ENCODE measurements at places on chromosomes 2 and 18.

- DNase-seq = no peak
These were observed 708 bp upstream of the MALT1 start for GRCh38 chr18:58670404-58671110.

DNA sequence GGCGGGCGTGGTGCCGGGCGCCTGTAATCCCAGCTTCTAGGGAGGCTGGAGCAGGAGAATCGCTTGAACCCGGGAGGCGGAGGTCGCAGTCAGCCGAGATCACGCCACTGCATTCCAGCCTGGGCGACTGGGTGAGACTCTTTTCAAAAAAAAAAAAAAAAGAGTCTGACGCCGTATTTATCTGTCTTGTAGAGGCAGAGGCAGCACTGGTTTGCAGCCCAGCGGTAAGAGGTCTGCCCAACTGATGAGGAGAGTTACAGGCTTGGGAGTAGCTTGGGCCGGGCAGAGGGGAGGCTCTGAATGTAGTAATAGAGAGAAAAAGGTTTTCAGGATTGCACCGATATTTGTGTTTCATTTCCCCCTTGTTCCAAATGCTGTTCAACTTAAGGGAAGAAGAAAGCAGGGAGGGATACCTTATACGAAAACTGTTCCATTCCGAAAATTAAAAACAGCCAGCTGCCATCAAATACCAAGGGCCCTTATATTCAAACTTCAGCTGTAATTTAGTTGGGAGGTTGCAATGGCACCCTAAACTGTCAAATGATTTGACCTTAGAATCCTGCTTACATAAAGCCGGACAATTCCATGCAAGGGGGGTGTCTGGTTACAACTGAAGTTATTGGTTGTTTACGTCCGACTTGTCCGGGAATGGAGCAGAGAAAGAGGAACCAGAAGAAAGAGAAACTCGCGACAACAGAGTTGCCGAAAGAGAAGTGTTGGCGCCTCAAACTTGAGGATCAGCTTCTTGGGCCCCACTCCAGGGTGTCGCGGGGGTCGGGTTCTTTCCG is 9.2 kb upstream of the SP9 start:
- no peak for DNase-seq

DNA sequence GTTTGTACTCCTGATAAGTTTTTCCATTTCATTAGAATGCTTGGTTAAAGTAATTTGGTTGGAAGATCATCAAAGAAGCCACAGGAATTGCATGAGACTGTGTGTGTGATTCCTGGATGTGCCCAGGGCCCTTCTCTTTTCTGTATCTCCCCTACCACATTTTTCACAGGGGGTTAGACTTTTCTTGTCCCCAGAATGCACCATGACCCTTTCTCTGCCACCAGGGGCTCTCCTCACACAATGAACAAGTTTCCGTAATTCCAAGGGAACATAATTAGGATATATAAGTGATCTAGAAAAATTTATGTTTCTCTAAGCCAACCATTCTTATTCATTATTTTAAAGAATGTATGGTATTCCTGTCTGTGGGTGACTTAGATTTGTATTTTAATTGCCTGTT is 291.8 kb downstream of the NEDD4L start:
- DNase-seq = no peak

DNA sequence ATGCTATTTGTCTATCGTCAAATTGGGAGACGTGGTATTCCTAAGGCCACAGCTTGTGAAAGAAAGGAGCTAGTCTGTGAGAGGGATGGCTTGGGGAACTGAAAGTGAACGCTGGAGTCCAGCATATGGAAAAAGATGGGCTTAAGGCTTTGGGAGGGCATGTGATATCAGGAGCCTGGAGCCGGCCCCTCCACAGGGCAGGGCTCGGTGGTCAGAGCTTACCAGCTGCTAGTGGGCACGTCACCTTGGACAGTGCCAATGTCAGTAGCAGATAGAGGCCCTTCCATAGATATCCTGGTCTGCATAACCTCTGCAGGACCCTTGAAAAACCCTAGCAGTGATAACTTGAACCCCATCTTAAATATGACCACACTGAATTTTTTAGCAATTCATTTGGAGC is 259.1 kb upstream of the RAB6C start:
- DNase-seq = no peak

DNA sequence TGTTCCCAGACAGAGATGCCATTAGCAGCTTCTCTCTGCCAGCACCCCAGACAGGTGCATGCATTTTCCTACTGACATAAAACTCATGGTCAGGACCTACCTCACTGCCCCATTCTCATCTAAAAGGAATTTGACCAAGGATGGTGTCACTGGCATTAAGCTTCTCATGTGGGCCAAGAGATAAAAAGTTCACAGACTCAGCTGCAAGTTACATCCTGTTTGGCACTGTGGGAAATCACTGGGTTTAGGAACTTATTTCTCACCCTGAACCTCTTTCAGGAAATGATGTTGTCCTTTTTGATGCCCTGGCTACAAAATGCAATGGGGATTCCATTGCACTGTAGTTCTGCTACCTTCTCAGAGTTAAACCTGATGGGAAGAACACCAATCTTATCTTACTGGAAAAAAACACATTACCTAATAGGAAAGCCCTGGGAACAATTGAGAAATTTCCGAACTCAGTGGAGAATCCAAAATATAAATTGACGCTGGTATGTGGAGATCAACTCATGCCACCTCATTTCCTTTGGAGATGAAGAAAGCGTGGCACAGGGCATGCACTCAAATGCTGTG is 252.1 kb upstream of the COPS8 start:
- no peak for DNase-seq

GRCh38 chr2:42438685-42439084 is 55.1 kb downstream of the KCNG3 start:
- no peak for DNase-seq

DNA sequence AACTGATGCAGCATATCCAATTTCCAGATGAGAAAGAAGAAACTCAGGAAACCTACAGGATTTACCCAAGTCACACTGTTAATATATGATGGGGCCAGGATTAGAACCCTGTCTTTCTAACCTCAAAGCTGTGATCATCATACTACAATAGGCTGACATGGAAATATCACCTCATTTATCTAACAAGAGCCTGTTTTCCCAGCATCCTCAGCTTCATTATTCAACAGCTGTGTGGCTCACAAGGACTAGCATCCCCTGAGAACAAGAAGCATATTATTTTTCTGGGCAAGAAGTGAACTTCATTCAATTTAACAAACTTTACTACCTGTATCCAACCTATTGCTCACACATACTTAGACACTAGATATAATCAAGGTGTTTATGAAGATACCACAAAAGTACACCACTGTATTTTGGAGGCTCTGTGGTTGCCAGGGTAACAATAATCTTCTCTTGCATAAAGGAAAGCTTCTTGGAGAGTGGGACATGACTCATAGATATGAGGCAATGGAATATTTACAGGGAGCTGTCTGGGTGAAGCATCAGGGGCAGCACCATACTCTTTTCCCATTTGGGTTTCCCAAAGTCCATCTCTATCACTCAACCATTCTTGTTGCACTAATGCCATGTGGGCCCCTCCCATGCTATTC is 218.2 kb downstream of the RAD51AP2 start:
- no peak for DNase-seq

- no peak for DNase-seq
These were observed 113.9 kb upstream of the CCDC68 start for GRCh38 chr18:55073116-55073515.

DNA sequence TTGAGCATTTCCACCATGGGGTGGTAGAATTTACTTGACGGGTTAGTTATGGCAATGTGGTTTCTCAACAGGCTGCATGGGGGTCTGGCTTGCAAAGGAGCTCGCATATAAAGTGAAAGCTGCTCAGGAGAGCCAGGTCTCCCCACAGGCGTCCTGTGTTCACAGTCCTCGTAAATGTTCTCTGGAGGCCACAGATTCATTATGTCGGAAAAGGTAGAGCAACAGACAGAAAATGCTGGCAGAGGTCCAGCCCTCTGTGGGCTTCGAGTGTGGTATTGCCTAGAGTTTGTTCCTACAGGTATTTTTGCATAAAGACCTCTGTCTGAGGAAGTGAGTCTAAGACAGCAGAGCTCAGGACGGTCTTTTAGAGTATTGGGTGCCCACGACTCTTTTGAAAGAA is 96.4 kb downstream of the CDCA7 start:
- DNase-seq = peak; percentile 18

DNA sequence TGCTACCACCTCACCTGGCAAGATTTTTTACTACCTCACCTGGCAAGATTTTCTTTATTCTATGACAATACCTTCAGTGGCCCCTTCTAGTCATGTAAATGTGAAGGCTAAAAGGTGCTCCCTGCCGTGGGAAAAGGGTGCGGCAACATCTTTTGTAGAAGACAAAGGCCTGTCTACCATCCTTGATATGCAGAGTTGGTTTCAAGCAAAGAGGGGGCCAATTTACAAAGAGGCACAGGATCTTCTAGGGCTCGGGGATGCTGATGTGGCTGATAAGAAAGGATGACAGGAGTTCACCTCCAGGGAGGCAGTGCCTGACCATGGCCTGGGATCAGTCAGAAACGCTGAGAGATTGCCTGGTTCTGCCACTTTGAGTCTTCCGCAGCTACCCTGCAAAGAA is 165.4 kb upstream of the SLC1A4 start:
- DNase-seq = no peak

DNA sequence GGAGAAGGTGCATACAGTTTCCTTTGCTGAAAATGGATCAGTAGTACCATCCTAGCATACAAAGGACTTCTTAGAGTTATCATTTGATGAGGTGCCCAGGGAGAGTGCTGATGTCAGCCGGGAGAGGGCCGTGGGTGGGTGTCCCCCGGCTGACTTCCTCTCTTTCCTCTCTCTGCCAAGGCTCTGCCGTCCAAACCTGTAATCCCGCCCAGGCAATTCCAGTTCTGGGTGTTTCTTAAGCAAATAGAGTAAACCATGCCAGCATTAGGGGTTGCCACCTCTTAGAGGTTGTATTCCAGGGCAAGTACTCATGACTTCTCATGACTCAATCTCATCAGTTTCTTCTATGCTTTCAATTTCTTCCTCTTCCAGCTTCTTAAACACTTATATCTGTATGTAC is 117.2 kb downstream of the GATA6 start:
- no peak for DNase-seq

GRCh38 chr2:61537277-61537949 is 743 bp downstream of the XPO1 start:
- DNase-seq = peak; percentile 53

Measured in CD4-positive, alpha-beta T cell treated with Interleukin-6 for 4 hours (primary cell).